ENCODE measurements at places on chromosomes 5 and 9.

GRCh38 chr9:34185778-34186551 is 7.1 kb downstream of the UBAP1 start:
- no peak for DNase-seq

DNA sequence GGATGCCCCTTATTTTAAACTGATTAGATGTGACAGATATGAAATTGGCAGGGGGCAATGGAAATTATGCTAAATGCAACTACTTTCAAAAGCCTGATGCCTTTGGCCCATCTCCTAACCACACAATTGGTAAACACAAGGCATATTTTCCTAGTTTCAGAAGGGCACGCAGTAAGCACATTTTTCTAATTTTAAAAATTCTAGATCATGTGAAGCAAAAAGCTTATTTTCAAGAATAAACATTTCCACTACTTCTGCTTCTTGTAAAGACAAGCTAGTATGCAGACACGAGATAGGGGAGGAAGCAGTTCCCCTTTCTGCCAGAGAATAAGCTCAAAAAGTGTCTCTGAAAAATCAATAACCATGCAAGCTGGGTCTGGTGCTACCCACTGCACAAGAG is 67.7 kb downstream of the ABCA1 start:
- no peak for DNase-seq

DNA sequence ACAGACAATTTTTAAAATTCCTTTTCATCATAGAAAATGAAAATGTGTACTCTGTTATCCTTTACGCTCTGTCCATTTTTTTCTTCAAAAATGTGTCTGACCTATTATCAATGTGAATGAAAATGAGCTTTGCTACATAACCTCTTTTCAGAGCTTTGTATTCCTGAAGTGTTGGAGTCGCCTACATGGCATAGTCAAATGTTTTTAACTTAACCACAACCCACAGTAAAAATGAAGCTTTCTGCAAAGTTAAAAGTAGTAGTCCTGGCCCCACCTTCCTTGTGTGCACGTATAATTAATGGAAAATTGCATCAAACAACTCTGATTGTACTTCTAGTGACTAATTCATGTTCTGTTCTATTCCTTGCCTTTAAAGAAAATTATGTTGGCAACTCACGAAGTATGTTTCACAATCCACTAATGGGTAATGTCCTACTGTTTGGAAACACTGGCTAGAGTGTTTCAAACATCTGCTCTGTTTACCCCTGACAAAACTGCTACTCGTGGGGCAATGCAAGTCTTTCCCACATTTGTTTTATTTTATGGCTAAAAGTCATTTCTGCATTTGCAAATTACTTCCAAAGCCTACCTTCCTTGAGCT is 18.6 kb upstream of the PSAT1 start:
- no peak for DNase-seq

GRCh38 chr5:167177736-167178135 is 1113.7 kb upstream of the WWC1 start:
- no peak for DNase-seq

DNA sequence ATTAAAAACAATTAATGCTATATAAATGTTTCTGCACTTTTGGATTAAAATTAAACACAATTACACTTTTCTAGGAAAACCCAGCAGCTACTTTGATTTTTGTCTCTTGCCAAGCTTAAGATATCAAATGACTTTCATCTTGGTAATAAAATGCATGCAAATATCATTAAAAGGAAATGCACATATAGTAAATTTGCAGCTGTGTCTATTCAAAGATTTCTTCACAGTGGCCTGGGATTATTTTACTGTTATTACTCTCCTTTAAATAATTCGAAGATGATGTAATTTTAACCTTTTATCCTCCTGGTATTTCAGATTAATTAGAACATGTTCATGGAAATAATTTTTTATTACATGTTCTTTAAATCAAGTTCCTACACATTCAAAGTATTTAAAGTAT is 529.5 kb upstream of the RGMB start:
- DNase-seq = no peak

DNA sequence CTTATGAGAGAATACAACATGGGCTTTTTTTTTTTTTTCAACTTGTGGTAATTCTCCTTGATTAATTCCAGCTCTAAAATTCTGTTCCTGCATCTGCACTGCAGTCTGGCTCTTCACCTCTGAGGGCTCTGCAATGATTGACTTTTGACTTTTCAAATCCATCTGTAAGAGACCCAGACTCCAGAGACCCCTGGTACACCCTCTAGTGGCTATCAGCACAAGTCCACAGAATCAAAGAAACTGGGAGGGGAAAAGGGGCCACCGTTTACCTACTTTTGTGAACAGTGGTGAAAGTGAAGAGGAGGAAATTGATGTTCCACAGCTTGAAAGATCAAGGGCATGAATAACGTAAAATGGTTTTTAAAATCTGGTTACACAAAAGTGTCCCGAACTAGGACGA is 151.6 kb downstream of the SLIT3 start:
- DNase-seq = no peak

- no peak for DNase-seq
Observed at GRCh38 chr9:91120200-91120599, 241.5 kb downstream of the AUH start.
